ENCODE measurements at places on chromosomes 2 and 18. TPM values are rescaled to one million over a fixed set of nuclear protein-coding genes. Genes with fewer than 3 reads are reported as not detected.

- DNase-seq, result no peak
Observed at GRCh38 chr18:63186520-63187222, 132.9 kb downstream of the BCL2 start.

GRCh38 chr2:140502951-140503630 is 1627.7 kb downstream of the LRP1B start:
- DNase-seq, result no peak

The ACKR3 gene
- polyA plus RNA-seq, result 40.3 TPM

The YES1 gene
- 67.5 TPM for polyA plus RNA-seq

DNA sequence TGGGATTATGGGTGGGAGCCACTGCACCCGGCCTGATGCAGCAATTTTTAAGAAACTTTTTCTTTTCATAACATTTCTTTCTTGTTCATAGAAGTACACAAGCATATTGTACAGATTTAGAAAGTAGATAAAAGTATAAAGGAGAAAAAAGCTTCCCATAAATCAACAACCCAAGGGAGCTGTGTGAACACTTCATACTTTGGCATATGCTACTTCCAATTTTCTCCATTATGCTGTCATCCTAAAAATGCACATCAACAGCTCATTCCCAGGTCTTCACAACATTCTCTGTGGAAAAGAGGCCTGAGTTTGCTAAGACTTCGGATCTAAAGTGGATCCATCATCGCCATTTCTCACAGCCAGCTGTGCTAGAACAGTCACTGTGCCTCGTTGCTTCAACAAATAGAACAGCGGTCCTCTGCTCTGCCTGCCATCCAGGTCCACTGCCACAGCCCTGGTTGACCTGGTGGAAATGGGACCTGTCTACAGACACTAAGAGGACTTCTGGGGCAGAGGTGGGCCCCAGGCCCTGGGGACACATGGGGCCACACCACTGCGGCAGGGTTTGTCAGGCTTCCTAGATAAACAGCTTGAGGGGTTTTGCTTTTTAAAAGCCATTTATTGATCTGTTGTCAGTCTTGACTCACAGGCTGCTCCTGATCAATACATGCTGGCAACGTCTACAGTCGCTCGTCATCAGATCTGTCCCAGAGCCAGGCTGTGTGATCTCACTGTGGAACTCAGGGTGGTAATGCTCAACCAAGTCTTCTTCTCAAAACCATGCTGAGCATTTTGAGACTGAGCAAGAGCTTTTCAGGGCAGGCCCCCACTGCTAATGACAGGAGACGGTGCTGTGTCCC is 72.7 kb upstream of the MGAT4A start:
- DNase-seq, result no peak

- DNase-seq, result peak; percentile 71
Observed at GRCh38 chr18:44850001-44850400, 169.3 kb downstream of the SETBP1 start.

DNA sequence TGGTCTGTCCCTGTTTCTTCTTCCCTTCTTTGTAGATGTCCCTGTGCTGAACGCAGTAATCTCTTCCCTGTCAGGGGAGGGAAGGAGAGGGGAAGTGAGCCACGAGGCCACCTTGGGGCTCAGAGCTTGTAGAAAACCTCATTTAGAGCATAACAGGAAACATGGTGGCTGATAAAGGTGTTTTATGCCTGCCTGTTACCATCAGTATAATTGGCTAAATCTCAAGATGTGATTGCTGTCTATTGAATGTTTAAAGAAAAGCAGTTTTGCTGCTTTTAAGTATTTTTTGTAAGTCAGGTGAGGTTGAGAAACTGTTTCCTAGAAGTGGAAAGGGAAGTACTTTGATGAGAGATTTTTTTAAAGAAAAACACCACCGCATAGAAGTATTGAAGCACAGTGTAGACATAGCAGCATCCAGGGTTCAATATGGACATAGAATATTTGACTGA is 59.7 kb upstream of the PDK1 start:
- no peak for DNase-seq

The SAP130 gene
- 27.7 TPM for polyA plus RNA-seq

The PSMD1 gene
- polyA plus RNA-seq, result 77.3 TPM

DNA sequence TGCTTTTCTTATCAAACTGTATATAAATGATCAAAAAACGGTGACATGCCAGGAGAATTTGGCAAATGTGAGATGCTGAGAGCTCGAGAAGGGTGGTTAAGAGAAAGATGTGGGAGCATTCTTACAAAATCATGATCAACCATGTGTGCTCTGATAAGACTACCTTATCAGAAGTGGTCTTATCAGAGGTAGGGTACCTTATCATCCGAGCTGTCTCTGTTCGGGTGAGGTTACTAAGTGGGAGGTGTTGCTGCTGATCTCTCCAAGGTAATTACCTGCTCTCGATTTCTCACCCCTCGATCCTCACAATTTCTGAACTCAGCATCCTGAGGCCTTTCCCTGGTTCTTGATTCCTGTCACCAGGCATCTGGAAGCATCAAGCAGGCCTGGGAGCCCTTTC is 813.0 kb upstream of the ID2 start:
- DNase-seq, result no peak

- DNase-seq, result no peak
Observed at GRCh38 chr2:145919477-145919876, 1399.6 kb upstream of the ZEB2 start.

- DNase-seq, result no peak
Observed at GRCh38 chr2:144357623-144358373, 162.1 kb downstream of the ZEB2 start.

DNA sequence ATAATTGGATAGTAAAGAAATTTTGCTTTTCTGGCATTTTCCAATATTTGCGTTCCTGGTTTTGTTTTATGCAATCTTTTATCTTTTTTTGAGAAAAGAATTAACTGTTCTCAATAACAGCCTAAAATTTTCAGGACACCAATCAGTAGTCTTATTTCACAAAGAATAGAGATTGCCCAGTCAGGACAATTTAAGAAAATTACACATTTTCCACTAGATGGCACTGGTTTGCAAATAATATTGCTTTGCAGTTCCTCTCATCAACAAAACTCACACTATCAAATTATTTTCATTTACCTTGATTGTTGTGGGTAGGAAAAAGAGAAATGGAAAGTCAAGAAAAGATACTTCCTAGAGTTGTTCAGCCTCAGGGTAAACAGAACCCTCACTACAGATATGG is 2.4 kb upstream of the RBM45 start:
- no peak for DNase-seq

DNA sequence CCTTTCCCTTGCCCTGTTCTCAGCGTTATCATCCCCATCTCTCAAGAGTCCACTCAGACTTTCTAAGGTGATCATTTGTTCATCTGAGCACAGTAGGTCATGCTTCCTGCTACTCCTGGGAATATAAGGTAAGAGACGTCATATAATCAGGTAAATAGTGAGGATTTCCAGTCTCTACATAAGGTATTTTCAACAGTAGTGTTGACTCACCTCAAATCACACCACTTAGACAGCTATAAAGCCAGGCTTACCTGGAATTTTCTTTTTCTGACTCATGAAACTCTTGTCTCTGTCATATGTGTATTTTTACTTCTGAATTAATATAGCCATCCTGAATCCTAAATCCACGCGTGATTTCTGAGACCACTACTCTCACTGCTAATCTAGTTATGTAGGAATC is 443.2 kb downstream of the ARHGAP15 start:
- DNase-seq, result no peak

The PRKD3 gene
- 60.0 TPM for polyA plus RNA-seq

All from left lung (tissue), 14 donors.